ENCODE measurements at places on chromosomes 3 and 15. TPM values are rescaled to one million over a fixed set of nuclear protein-coding genes. Genes with fewer than 3 reads are reported as not detected.

HDGFL3 gene
- total RNA-seq = 56.0 TPM

C3orf70 gene
- total RNA-seq = 33.5 TPM

SPINT1 gene
- total RNA-seq = 163 TPM

BCL2A1 gene
- total RNA-seq = not detected

P2RY14 gene
- 11.6 TPM for total RNA-seq

GOLGA8A gene
- 31.7 TPM for total RNA-seq

CD200 gene
- total RNA-seq = 5.8 TPM

WDR6 gene
- total RNA-seq = 165 TPM

LDHAL6B gene
- total RNA-seq = not detected

GRCh38 chr15:100786901-100787566, 92.6 kb upstream of the ALDH1A3 start:
- no peaks in the 10 kb centered on the region for H3K36me3 ChIP-seq
- no peak overlapping the region for H3K4me3 ChIP-seq
- H3K4me1 ChIP-seq = no peaks in the 10 kb centered on the region
- no peak overlapping the region for H3K27ac ChIP-seq

DNA sequence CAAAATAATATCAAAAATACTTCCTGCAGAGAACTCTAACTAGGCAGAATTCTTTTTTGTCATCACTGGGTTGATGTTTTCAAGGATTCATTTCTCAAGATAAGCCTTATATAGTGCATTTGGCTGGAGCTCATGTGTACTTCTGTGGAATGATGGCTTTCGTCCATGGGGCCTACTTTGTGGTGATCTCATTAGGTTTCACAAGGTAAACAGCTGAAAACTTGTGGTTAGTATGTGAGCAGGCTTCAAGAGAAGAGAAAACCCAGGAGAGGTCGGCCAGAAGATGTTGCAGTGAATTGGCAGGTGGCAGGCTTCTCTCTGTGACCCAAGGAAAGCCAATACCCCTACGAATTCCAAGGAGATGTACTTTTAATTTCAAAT, 121.4 kb upstream of the PHLDB2 start:
- H3K27ac ChIP-seq = peak overlapping the region; percentile 80
- H3K4me1 ChIP-seq = peaks cover 49% of the 10 kb centered on the region
- DNase-seq = peak; percentile 81
- no peaks in the 10 kb centered on the region for H3K27me3 ChIP-seq
- H3K36me3 ChIP-seq = no peaks in the 10 kb centered on the region

- H3K36me3 ChIP-seq = no peaks in the 10 kb centered on the region
- DNase-seq = no peak
These were observed 56.1 kb upstream of the GK5 start for GRCh38 chr3:142281474-142281873.

DNA sequence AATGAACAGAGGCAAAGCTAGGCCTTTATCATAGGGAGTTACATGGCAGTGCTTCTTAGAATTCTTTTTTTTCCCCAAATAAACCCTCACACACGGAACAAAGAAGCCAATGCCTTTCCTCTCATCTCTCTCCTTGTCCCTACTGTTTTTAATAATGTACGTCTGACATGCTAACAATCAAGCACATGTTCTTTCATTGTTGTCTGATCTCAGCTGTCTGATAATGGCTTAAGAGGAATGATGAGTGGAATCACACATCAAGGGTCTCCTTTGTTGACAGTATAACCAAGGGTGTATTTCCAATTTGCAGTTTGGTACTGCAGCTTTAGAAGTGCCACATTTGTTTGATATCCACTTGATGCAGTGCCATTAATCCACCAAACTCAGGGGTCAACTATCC, 34.8 kb upstream of the EPHA3 start:
- no peaks in the 10 kb centered on the region for H3K27me3 ChIP-seq
- no peak overlapping the region for H3K27ac ChIP-seq
- H3K4me3 ChIP-seq = no peak overlapping the region
- no peaks in the 10 kb centered on the region for H3K36me3 ChIP-seq

- H3K36me3 ChIP-seq = no peaks in the 10 kb centered on the region
- no peaks in the 10 kb centered on the region for H3K4me1 ChIP-seq
- H3K4me3 ChIP-seq = no peak overlapping the region
- H3K27me3 ChIP-seq = no peaks in the 10 kb centered on the region
- no peak for DNase-seq
- H3K27ac ChIP-seq = no peak overlapping the region
These were observed 370.4 kb upstream of the TGFBR2 start for GRCh38 chr3:30236011-30236410.

DNA sequence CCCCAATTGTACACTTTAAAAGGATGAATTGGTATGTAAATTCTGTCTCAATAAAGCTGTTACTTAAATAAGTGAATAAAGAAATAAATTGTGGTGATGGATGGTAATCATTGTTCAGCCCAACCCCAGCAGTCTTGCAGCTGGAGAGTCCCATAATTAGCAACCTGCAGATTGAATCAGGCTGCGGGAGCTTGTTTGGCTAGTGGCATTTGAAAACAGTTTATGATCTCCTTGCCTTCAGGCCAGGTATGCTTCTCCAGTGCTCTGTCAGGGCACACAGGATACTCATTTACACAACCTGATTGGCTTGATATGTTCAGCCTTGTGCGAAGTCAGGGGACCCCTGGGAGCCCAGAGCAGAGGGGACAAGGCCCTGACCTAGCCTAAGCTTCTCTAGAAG, 16.5 kb upstream of the TSEN2 start:
- no peak overlapping the region for H3K27ac ChIP-seq
- no peak for DNase-seq
- H3K27me3 ChIP-seq = no peaks in the 10 kb centered on the region
- no peak overlapping the region for H3K4me3 ChIP-seq
- H3K4me1 ChIP-seq = peaks cover 2% of the 10 kb centered on the region

DNA sequence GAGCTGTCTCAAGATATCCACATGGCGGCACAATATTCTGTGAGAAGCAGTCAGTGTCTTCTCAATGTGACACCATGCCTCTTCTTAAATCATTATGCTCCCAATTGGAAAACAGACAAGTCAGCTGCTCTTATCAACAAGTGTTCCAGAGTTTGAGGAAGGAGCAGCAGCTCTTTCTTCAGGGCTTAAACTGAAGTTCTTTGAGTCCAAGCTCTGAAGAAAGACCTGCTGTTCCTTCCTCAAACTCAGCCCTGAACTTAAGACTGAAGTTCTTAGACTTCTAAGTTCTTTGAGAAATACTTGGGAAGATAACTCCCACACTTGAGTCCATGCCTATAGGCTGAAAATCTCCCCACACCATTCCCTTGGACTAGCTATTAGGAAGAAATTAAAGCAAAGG, 43.4 kb downstream of the NPTN start:
- DNase-seq = no peak
- peaks cover 73% of the 10 kb centered on the region for H3K36me3 ChIP-seq
- H3K4me3 ChIP-seq = no peak overlapping the region
- no peaks in the 10 kb centered on the region for H3K27me3 ChIP-seq
- H3K27ac ChIP-seq = no peak overlapping the region

- H3K36me3 ChIP-seq = no peaks in the 10 kb centered on the region
- H3K27me3 ChIP-seq = peaks cover 34% of the 10 kb centered on the region
- DNase-seq = no peak
- H3K27ac ChIP-seq = no peak overlapping the region
- no peaks in the 10 kb centered on the region for H3K4me1 ChIP-seq
These were observed 27.3 kb downstream of the SV2B start for GRCh38 chr15:91127236-91127955.

- DNase-seq = no peak
- no peak overlapping the region for H3K27ac ChIP-seq
These were observed 42.0 kb downstream of the MKRN2 start for GRCh38 chr3:12598890-12599289.

DNA sequence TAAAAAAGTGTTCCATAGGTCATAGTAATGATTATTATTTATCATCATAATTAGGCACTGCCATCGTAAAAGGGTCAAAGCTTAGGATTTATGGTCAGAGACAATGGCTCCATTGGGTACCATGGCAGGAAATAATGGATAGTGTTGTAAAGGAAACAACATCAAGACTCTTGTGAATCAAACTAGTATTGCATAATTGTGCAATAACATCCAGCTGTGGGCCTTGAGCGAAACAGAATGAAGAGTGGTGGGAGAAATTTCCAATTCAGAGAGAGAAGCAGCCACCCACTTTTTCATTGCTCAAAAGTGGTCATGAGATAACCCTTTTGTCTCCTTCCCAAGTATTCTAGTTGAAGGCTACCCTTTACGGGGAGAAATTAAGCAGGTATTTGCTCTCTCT, 61.7 kb downstream of the ALDH1A2 start:
- H3K36me3 ChIP-seq = no peaks in the 10 kb centered on the region
- DNase-seq = no peak
- no peaks in the 10 kb centered on the region for H3K4me1 ChIP-seq
- no peaks in the 10 kb centered on the region for H3K27me3 ChIP-seq
- H3K27ac ChIP-seq = no peak overlapping the region

DNA sequence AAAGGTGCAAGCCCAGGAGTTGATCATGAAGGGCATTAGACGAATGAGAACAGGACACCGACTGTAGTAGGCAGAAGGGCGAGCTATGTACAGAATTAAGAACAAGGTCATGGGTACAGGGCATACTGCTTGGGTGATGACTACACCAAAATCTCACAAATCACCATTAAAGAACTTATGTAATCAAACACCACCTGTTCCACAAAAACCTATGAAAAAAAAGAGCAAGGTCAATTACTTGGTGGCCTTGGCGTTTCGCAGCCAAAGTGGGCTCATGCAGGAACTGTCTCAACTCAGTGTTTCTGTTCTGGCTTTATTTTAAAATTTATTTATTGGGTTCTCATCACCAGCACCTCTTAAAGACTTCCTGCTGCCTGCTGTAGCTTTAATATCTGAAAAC, 2.1 kb downstream of the KAT2B start:
- H3K27me3 ChIP-seq = no peaks in the 10 kb centered on the region
- no peak for DNase-seq
- H3K4me3 ChIP-seq = no peak overlapping the region
- no peaks in the 10 kb centered on the region for H3K36me3 ChIP-seq

DNA sequence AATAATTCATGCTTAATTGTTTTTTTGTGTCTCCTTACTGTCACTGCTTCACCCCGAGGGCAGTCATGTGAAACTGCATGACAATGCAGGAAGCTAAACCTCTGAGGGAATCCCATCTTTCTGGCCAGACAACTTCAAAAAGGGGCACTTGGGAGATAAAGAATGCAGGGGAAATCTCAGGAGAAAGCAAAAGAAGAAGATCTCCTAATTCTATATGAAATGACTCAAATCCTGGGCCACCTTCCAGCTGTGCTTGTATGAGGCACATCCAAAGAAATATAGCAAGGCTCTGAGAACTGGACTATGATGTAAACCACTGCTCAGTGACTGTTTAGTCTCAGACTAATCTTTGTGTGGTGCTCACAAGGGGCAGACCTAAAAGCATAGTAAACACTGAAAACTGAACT, 22.6 kb upstream of the UMPS start:
- no peaks in the 10 kb centered on the region for H3K4me1 ChIP-seq
- H3K27me3 ChIP-seq = no peaks in the 10 kb centered on the region
- H3K27ac ChIP-seq = no peak overlapping the region
- H3K36me3 ChIP-seq = peaks cover 7% of the 10 kb centered on the region
- DNase-seq = no peak

- no peaks in the 10 kb centered on the region for H3K36me3 ChIP-seq
- no peak for DNase-seq
- no peaks in the 10 kb centered on the region for H3K27me3 ChIP-seq
- no peak overlapping the region for H3K27ac ChIP-seq
- H3K4me1 ChIP-seq = peaks cover 48% of the 10 kb centered on the region
These were observed 46.0 kb downstream of the MEIS2 start for GRCh38 chr15:37054336-37054735.

DNA sequence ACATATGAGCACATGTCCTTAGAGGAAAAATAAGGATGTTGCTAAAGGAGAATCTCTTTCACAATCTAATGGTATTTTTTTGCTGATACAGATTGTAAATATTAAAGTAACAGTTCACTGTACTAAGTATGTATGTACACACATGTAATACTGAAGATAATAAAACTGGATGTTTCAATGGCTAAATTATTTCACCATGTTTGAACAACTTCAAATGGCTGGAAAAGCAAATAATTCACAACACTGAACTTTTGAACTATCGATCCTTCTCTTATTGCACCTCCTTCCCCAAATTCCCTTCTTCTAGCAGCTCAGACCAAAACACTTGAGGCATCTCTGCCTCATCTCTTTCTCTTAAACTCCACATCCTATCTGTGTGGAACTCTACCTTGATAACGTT, 149.5 kb downstream of the EPHA3 start:
- no peaks in the 10 kb centered on the region for H3K4me1 ChIP-seq
- H3K27ac ChIP-seq = no peak overlapping the region

- H3K36me3 ChIP-seq = no peaks in the 10 kb centered on the region
- no peaks in the 10 kb centered on the region for H3K4me1 ChIP-seq
- peak overlapping the region; percentile 2 for H3K4me3 ChIP-seq
- no peak overlapping the region for H3K27ac ChIP-seq
- H3K27me3 ChIP-seq = no peaks in the 10 kb centered on the region
These were observed 345.0 kb downstream of the GRM7 start for GRCh38 chr3:7205962-7206361.

DNA sequence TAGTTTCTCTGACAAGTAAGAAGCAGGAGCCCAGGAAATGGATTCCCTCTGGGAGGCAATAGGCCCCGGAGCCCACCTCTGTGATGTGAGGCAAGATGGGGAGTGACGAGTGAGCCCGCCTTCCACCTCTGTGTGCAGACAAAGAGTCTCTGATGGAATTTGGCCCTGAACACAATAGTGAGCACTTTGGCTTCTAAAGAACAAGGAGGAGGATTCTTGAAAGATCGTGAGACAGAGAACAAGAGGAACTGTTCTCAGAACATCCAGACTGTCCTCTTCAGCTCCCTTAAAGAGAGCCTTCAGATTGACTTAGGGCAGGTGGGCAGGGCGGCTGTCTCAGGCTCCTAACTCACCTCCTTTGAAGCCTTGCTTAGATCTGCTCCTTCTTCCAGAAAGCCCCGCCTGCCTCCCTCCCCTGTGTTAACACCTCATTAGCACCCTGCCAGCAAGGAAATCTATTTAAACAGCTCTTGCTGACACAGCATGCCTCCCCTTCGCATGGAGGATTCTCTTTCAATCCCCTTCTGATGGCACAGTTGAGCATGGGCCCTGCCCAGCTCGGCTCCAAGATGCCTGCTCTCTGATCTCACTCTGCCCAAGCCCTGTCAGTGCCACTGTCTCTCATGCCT, 430.3 kb downstream of the NTRK3 start:
- DNase-seq = no peak
- no peaks in the 10 kb centered on the region for H3K4me1 ChIP-seq
- H3K36me3 ChIP-seq = no peaks in the 10 kb centered on the region

DNA sequence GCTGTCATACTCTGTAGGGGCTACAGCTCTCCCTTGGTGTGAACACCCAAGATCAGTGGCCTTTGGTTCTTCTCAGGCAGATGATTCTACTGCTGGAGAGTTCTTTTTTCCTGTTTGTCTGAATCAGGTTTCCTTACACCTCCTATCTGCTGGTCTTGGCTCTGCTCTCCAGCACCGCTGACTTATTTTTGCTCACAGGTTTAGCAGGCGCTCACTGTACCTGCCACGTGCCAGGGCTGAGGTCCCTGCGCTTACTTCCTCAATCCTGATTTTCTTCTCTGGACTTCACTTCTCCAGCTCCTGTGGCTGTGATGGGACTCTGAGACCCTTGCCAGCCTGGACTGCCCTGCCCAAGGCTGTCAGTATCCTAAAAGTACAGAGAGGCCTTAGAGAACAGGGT, 9.5 kb downstream of the BSN start:
- H3K4me3 ChIP-seq = no peak overlapping the region
- no peak overlapping the region for H3K27ac ChIP-seq
- no peaks in the 10 kb centered on the region for H3K27me3 ChIP-seq
- no peak for DNase-seq
- H3K4me1 ChIP-seq = no peaks in the 10 kb centered on the region

GRCh38 chr15:92120094-92120795, 266.7 kb downstream of the SLCO3A1 start:
- peaks cover 29% of the 10 kb centered on the region for H3K36me3 ChIP-seq
- no peak overlapping the region for H3K27ac ChIP-seq
- DNase-seq = no peak
- no peaks in the 10 kb centered on the region for H3K27me3 ChIP-seq
- peaks cover 21% of the 10 kb centered on the region for H3K4me1 ChIP-seq

Measured in stomach (tissue), 19 donors.